ENCODE measurements at places on chromosomes 1 and 21.
A peak's percentile ranks its signal among the peaks of the same experiment; 100 is the strongest.

DNA sequence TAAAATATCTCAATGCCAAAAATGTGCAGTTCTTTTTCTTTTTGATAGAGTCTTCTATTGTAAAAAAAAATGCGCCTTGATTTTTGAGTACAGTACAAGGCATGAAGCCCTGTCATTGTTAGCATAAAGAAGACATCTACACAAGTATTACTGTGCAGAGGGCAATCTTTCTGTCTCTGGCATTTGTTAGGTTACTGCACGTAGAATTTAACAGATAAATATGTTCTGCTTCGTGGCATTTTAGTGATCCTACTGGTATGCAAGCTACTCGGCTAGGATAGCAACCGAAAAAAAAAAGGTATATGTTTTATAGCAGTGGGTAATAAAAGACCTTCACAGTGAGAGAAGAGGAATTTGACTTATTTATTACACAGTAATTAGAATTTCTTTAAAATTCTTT is 492.9 kb upstream of the ADGRL2 start:
- no peak for DNase-seq

DNA sequence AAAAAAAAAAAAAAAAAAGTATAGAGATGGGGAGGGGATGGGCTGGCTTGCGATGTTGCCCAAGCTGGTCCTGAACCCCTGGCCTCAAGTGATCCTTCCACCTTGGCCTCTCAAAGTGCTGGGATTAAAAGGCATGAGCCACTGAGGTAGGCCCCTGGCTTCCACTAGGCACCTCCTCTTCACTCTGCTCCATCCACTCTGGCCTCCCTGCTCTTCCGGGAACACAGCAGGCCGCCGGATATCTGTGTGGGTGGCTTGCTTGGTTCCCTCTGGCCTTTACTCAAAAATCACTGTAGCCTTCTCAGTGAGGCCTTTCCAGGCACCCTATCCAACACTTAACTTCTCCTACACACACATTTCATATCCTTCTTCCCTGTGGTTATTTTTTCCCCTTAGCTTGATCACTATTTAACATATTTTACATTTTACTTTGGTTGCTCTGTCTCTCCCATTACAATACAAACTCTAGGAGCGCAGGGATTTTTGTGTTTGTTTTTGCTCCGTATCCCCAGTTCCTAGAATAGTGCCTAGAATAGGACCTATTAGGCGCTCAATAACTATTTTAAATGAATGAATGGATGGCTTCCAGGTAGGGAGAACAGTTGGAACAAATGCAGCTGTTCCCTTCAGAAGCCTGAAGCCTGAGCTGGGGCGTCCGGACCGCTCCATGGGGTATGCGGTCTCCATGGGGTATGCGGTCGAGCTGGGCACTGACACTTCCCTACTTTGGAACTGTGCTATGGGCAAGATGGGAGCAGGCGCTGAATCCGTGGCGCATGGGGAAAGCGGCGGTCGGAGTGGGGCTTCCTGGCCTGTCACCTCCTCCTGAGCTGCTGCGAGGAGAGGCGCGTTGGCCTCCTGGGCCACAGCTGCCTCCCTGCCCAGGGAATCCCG is 46.7 kb downstream of the H3-3A start:
- DNase-seq = no peak

DNA sequence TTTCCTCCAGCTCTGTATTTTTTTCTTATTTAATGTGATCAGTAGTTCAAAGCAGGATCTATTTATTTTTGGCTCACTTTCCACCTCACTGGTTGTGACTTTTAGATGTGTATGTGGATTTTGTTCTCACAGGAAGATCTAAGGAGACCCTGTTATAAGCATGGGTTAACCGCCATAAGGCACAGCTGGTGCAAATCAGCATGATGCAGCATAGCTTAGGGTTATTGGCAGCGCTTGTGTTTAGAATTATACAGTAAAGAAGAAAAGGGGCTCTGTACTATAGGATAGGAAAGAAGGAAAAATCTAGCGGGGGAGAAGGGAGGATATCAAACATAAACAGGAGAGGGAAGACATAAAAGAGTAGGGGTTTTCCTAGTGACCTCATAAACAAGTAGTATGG is 26.9 kb upstream of the RGL1 start:
- no peak for DNase-seq

DNA sequence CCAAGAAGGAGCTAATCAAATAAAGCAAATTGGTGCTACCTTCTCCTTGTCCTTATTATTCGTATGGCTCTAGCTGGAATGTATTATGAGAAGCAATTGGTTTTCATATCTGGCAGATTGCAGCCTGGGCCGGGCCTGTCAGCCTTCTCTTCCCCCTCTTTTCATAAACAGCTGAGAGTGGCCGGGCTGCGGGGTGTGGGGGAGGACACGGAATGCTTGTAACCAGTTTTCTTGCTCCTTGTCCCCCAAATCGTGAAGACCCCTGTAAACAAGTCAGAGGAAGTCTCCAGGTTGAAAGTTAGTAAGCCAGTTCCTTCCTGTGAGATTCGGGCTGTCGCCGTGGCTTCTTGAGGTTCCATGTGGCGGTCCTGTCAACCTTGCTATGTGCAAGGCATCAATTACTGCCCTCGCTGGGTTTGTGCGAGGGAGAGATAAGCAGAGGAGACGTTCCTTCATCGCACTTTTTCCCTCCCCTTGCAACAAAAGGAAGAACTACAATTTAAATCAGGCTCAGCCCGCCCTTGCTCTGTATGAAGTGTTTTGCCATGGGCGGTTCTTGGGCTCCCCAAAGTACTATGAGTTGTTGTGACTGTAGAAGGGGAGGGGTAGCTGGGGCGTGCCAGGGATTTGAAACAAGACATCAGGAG is 450.7 kb downstream of the CAMTA1 start:
- no peak for DNase-seq

DNA sequence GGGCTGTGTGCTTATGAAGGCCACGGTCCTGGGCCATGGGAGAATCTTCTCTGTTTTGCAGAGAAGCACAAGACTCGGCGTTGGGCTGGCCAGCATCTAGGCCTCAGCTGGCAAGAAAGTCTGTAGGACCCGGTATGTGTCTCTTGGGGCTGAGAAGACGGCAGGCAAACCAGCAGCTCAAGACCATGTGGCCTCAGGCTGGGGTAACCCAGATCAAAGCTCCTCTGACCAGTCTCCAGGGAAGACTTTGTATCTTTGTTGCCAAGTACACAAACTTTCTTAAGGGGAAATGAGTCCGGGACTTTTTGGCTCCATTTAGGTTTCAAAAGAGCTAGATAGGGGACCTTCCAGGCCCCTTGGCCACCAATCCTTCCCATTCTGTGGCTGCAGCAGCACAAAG is 60.1 kb downstream of the PTP4A2 start:
- DNase-seq = no peak

DNA sequence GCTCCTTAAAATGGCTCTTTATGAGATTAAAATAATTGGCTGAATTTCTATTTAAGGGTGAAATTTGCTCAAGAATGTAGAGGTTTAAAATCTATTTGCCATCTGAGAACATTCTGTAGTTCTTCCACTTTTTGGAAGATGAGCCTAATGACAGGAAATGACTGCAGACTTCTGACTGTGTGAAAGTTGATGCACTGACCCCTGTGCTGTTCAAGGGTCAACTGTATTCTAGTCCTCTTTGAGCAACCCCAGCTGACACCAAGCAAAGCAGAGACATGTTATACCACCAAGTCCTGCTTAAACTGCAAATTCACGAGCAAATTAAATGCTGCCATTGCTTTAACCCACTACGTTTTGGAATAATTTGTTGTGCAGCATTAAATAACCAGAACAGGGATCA is 26.6 kb downstream of the DDAH1 start:
- DNase-seq = no peak

DNA sequence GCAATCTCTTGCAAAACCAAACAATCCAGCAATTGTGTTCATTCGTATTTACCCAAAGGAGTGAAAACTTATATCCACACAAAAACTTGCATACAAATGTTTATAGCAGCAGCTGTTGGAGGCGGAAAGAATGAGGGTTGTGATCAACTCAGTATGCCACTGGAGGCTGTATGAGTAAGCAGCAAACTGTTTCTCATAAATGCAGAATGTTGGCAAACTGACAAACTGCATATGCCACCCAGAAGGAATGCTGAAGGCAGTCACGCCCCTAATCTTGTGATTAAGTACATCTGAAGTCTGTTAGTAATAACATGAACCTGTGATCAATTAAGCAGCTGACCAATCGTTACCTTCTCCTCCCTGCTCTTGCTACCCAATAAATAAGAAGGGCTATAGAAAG is 60.5 kb upstream of the CR2 start:
- no peak for DNase-seq

DNA sequence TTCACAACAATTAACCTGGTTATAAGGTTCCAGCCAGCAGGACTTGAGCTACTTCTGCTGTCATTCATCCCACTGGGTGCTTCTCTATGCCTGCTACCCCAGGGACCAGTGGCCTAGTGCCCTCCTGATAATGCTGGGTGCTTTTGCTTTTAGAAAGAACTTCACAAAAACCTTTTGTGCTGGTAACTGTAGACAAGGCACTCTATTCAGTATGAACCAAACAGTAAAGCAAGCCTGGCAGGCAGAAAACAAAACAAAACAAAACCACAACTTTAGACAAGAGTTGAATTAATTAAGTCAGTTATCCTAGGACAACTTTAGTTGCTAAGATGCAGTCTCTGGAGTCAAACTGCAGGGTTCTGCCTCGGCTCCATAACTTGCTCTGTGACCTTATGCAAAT is 61.9 kb upstream of the ADGRL2 start:
- no peak for DNase-seq

- no peak for DNase-seq
Measured at GRCh38 chr1:218473522-218473921, 128.4 kb downstream of the TGFB2 start.

GRCh38 chr21:16426936-16427335 is 697.2 kb downstream of the USP25 start:
- no peak for DNase-seq

DNA sequence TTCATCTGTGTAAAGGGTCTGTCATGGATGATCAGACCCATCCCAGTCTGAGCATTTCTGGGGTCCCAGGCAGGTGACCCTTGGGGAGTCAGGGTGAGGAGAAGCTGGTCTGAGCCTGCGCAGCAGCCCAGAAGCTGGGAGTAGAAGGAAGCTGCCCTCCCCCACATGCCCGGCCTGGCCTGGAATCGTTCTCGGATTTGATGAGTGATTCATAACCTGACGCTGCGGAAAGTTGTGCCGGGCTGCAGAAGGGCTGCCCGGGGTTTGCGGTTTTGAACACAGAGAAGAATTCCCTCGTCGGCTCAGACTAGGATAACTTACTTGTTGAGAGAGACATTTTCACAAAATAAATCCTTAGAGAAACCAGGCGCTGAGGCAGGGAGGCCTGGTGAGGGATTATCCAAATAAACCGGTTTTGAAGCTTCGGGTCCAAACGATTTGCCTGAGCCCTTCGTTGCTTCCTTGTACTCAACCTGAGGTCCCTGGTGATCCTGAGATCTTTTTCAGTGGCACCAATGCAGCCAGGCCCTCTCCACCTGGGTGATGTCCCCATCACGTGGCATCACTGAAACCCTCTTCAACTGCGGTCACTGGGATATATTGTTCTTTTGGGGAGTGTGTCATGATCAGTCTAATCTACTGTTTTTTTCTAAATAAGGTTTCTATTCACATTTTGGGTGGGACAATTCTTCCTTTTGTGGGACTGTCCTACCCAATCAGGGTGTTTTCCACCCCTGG is 29.2 kb downstream of the EPHB2 start:
- peak; percentile 25 for DNase-seq

- no peak for DNase-seq
Measured at GRCh38 chr1:198888379-198888943, 249.6 kb downstream of the PTPRC start.

DNA sequence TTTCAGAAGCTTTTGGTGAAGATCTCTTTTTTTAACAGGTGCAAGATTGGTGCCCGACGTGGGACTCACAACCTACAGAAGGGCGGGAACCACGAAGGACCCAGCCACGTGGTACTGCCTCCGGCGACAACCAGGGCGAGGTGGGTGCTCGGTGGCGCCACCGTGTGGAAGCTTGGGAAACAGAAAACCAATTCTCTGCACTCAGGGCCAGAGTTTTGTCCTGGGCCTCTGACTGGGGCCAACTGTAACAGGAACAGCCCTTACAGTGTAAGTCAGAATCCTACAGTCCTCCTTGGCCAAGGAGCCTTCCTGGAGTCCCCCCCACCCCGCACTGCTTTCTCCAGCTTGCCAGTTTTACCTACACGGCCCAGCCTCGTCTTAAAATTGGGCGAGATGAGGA is 11.6 kb upstream of the S100A7A start:
- no peak for DNase-seq

GRCh38 chr1:7383671-7384520 is 387.2 kb upstream of the VAMP3 start:
- no peak for DNase-seq

GRCh38 chr21:19049567-19049966 is 646.0 kb upstream of the TMPRSS15 start:
- no peak for DNase-seq

Measured in thoracic aorta (tissue), 2 donors.